ENCODE measurements at places on chromosomes 3 and 15.

DNA sequence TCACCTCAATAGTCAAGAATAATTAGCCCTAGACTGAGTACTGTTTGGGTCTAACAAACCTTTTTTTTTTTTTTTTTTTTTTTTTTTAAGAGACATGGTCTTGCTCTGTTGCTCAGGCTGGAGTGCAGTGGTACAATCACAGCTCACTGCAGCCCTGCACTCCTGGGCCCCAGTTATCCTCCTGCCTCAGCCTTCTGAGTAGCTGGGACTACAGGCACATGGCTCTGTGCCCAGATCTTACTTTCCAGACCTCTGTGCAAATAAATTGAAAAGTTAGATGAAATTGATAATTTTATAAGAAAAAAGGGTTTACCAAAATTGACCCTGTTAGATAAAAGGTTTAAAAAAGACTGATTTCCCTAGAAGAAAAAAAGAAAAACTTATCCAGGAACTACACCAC lies 79.0 kb downstream of the NR2E3 start:
- H3K27me3 ChIP-seq, result no peaks in the 10 kb centered on the region
- no peak overlapping the region for H3K4me3 ChIP-seq
- DNase-seq, result no peak
- H3K4me1 ChIP-seq, result no peaks in the 10 kb centered on the region
- H3K36me3 ChIP-seq, result no peaks in the 10 kb centered on the region

GRCh38 chr3:65993134-65993900 lies 45.4 kb downstream of the MAGI1 start:
- no peaks in the 10 kb centered on the region for H3K27me3 ChIP-seq
- no peak overlapping the region for H3K27ac ChIP-seq
- DNase-seq, result no peak
- H3K36me3 ChIP-seq, result no peaks in the 10 kb centered on the region

- no peak overlapping the region for H3K27ac ChIP-seq
- no peaks in the 10 kb centered on the region for H3K27me3 ChIP-seq
- no peak overlapping the region for H3K4me3 ChIP-seq
- H3K4me1 ChIP-seq, result no peaks in the 10 kb centered on the region
- no peak for DNase-seq
- no peaks in the 10 kb centered on the region for H3K36me3 ChIP-seq
These were observed 1.5 kb downstream of the ATG3 start for GRCh38 chr3:112560307-112560706.

DNA sequence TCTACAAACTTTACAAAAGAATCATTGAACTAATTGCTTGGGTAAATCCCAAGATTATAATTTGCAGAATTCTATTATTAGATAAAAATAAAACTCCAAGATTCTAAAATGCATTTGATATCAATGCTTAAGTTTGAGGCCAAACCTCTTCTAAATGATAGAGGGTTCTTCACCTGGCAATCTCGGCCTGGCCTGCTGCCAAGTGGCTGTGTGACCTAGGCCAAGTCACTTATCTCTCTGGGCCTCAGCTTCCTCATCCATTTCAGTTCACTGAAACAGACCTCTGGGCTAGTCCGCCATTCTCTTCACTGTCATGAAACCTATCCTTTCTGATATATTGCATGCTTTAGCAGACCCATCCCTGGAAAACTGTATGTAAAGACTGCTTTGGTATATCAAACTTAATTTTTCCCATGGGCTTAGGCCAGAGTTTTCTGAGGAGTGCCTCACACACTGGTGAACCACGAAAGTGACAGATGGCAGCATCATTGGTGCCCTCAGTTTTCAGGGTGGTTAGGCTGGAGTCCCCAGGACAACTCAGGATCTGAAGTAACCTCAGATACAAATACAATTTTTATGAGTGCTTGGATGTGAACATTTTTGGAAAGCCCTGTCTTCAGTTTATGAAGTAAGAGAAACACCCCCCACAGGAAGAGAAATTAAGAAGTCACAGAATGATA lies 21.8 kb downstream of the NUDT16 start:
- H3K36me3 ChIP-seq, result no peaks in the 10 kb centered on the region
- H3K4me3 ChIP-seq, result no peak overlapping the region
- no peaks in the 10 kb centered on the region for H3K27me3 ChIP-seq
- no peak overlapping the region for H3K27ac ChIP-seq

- DNase-seq, result no peak
- no peak overlapping the region for H3K4me3 ChIP-seq
- H3K4me1 ChIP-seq, result no peaks in the 10 kb centered on the region
- H3K27me3 ChIP-seq, result no peaks in the 10 kb centered on the region
- H3K27ac ChIP-seq, result no peak overlapping the region
These were observed 29.3 kb upstream of the SLC28A1 start for GRCh38 chr15:84855136-84855535.

GRCh38 chr3:164306042-164306441 lies 772.3 kb downstream of the SI start:
- H3K4me3 ChIP-seq, result no peak overlapping the region
- no peaks in the 10 kb centered on the region for H3K27me3 ChIP-seq
- no peak overlapping the region for H3K27ac ChIP-seq

GRCh38 chr3:20701641-20702040 lies 515.6 kb upstream of the SGO1 start:
- no peaks in the 10 kb centered on the region for H3K27me3 ChIP-seq
- DNase-seq, result no peak
- no peak overlapping the region for H3K27ac ChIP-seq
- no peaks in the 10 kb centered on the region for H3K4me1 ChIP-seq
- H3K36me3 ChIP-seq, result no peaks in the 10 kb centered on the region

DNA sequence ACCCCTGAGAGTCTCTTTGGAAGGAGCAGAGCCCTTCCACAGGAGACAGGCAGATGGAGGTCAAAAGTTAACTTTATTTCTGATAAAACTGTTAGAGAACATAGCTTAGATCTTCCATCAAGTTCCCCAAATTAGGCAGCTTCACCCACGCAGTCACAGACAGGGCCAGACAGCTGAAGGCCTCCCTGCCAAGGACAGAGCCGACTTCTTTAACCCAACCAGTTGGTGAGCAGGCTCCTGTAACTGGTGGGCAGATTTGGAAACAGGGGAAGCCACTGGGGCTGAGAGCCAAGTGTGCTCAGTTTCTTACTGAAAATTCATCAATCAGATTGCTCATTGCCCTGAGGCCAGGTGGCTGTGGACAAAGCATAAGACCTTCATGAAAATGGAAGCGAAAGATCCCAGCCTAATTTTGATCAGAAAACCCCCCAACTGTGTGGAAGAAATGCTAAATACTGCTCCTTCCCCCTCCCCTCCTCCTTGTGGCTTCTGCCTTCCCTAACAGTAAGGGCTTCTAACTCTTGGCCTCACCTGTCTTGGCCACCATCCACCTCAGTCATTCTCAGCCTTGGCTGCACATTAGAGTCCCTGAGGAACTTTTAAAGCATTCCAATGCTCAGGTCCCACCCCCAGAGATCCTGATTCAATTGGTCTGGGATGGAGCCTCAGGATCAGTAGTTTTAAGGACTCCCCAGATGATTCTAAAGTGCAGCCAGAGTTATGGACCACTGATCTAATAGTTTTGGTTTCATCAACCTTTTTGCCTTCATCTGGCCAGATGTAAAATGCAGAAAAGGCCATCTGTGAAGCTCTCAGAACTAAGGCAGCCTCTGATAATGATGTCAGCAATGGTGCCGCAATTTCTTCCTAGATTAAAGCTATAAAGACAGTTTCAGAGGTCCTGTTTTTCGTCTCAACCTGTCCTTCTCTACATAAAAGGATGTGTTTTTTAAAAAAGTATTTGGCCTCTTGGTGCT lies 11.5 kb downstream of the CLRN1 start:
- no peaks in the 10 kb centered on the region for H3K27me3 ChIP-seq
- H3K4me1 ChIP-seq, result no peaks in the 10 kb centered on the region
- no peak overlapping the region for H3K4me3 ChIP-seq
- H3K27ac ChIP-seq, result no peak overlapping the region
- DNase-seq, result no peak

DNA sequence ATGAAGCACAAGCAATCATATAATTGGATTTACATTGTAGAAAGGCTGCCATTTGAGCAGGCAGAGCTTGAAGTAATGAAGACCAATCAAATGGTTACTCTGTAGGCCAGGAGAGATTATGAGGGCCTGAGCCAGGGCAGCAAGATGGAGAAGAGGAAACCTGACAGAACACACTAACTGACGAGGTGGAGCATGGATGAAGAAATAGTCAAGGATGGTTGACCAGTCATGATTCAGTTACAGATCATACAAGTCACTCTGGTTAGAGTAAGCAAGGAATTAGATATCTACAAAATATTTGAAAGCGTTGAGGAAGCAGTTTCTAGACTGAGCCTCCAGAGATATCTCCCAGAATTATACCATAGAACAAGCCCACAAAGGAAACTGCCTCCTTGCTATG lies 101.8 kb upstream of the THSD4 start:
- DNase-seq, result no peak
- H3K4me3 ChIP-seq, result no peak overlapping the region
- H3K27me3 ChIP-seq, result no peaks in the 10 kb centered on the region

- H3K4me3 ChIP-seq, result no peak overlapping the region
- no peak overlapping the region for H3K27ac ChIP-seq
- no peak for DNase-seq
- peaks cover 2% of the 10 kb centered on the region for H3K36me3 ChIP-seq
These were observed 80.2 kb downstream of the LPP start for GRCh38 chr3:188234132-188234531.

DNA sequence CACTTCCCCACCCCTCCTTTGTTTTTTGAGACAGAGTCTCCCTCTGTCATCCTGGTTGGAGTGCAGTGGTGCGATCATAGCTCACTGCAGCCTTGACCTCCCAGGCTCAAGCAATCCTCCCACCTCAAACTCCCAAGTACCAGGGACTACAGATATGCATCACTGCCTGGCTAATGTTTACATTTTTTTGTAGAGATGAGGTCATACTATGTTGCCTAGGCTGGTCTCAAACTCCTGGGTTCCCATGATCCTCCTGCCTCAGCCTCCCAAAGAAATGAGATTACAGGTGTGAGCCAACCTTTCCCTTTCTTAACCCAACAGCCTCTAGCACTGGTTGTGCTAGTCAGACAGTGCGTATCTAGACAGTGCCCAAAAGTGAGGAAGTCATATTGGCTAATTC lies 6.4 kb upstream of the GATM start:
- no peaks in the 10 kb centered on the region for H3K27me3 ChIP-seq
- no peaks in the 10 kb centered on the region for H3K36me3 ChIP-seq
- H3K27ac ChIP-seq, result no peak overlapping the region
- H3K4me3 ChIP-seq, result no peak overlapping the region
- peak; percentile 11 for DNase-seq
- H3K4me1 ChIP-seq, result no peaks in the 10 kb centered on the region

DNA sequence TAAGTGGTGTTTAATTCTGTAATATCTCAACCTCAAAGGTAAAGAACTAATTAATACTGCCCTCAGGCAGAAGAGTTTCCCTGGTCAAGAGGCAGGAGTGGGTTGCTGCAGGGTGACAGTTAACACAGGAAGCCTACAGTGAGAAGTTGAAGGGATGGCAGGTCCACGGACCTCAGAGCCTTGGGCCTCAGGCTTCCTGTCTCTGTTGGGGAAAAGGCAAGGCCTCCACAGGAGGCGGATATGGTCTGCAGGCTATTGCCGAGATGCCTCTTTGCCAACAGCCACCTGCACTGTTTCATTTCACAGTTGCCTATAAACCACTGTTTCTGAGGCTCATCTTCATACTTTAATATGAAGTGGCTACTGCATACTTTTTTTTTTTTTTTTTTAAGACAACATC lies 33.3 kb upstream of the RPN1 start:
- H3K4me1 ChIP-seq, result no peaks in the 10 kb centered on the region
- H3K4me3 ChIP-seq, result no peak overlapping the region
- DNase-seq, result peak; percentile 23
- H3K27ac ChIP-seq, result no peak overlapping the region

DNA sequence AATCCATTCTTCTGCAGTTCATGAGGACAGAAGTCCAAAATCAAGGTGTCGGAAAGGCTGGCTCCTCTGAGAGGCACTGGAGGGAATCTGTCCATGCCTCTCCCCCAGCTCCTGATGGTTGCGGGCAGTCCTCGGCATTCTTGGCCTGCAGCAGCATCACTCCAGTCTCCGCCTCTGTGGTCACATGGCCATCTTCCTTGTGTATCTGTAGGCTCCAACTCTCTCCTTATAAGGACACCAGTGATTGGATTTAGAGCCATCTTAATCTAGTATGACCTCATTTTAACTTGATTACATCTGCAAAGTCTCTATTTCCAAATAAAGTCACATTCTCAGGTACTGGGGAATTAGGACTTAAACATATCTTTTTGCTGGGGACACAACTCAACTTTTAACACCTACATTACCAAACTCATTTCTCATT lies 56.0 kb upstream of the FLNB start:
- H3K4me1 ChIP-seq, result peaks cover 8% of the 10 kb centered on the region
- H3K36me3 ChIP-seq, result no peaks in the 10 kb centered on the region
- no peaks in the 10 kb centered on the region for H3K27me3 ChIP-seq
- H3K4me3 ChIP-seq, result no peak overlapping the region

DNA sequence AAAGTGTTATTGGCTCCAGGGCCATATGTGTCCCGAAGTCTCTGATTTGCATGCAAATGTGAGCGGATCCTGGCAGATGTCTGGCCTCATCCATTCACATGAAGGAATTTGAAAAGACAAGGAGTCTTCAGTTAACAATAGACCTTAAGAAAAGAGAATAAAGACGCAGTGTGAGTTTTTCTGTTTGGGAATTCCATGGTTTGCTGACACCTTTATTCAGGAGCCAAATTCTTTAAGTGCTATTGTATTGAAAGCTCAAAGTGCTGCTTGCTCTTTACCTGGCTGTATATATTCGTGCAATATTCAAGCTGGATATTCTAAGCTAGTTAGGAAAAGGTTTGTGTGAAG lies 2.2 kb downstream of the LRRN1 start:
- peak overlapping the region; percentile 66 for H3K4me3 ChIP-seq
- peaks cover 1% of the 10 kb centered on the region for H3K36me3 ChIP-seq
- H3K27me3 ChIP-seq, result no peaks in the 10 kb centered on the region
- H3K27ac ChIP-seq, result peak overlapping the region; percentile 15
- peaks cover 6% of the 10 kb centered on the region for H3K4me1 ChIP-seq
- peak; percentile 57 for DNase-seq

DNA sequence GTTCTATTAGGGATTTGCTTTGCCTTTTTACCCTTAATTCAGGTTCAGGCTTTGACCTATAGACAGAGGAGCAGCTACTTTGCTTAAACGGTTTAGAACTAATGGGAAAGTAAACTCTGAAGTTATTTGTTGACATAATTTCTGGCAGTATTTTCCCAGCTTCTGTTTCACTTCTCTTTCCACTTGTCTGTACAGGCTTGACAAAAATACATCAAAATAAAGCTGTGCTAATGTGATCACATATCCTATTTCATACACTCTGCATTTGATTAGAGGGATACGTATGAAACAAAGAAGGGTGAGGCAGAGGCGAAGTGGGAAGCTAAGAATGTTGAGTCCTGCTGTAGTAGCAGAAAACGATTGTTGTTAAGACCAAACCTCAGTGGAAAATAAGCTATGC lies 389.1 kb upstream of the RARB start:
- no peak for DNase-seq
- H3K4me1 ChIP-seq, result no peaks in the 10 kb centered on the region
- no peaks in the 10 kb centered on the region for H3K27me3 ChIP-seq

DNA sequence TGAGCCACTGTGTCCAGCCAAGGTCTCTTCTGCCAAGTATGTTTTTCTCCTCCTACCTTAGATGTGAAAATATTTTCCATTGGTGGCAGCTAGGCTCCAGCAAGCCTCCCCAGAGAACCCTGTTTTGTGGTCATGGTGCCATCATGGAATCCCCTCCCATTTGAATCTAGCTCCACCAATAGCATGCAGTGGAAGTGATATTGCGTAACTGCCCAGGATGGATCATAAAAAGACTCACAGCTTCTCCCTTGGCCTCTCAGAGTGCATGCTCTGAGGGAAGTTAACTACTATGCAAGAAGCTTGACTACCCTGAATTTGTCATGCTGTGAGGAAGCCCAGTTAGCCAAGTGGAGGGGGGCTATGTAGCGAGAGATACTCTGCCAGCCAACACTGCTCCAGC lies 27.5 kb downstream of the CRYGS start:
- no peaks in the 10 kb centered on the region for H3K4me1 ChIP-seq
- no peak overlapping the region for H3K4me3 ChIP-seq
- H3K27me3 ChIP-seq, result no peaks in the 10 kb centered on the region
